Activated B cell treated with CpG ODN at 0.5 μM for 24 hours (primary cell): ENCODE measurements at places on chromosomes 3 and 15.

DNA sequence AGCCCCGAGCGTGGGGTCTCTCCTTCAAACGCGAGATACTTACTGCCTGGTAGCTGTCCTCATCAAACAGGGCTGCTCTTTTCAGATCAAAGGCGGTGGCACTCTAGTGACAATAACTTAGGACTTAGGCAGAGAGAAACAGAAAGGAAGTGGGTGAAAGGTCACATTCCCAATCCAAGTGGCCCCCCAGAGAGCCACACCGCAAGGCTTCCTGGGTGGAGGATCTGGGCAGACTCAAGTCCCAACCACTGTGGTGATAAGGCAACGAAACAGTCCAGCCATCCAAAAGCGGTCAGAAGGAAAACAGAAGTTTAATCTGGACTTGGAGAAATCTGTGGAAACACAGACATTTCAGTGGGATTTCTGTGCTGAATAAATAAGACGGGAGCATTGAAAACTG is 227.2 kb downstream of the ADAMTS17 start:
- H3K27ac ChIP-seq = no peak overlapping the region
- no peak overlapping the region for H3K4me3 ChIP-seq
- peaks cover 12% of the 10 kb centered on the region for H3K27me3 ChIP-seq
- H3K4me1 ChIP-seq = no peaks in the 10 kb centered on the region
- no peaks in the 10 kb centered on the region for H3K36me3 ChIP-seq

- DNase-seq = peak; percentile 53
- peak overlapping the region; percentile 80 for H3K4me3 ChIP-seq
- peak overlapping the region; percentile 86 for H3K27ac ChIP-seq
Measured at GRCh38 chr15:63599401-63600000, 2.3 kb downstream of the FBXL22 start.

- H3K4me1 ChIP-seq = peaks cover 60% of the 10 kb centered on the region
- no peaks in the 10 kb centered on the region for H3K27me3 ChIP-seq
- no peak for DNase-seq
- H3K27ac ChIP-seq = peak overlapping the region; percentile 87
- peaks cover 14% of the 10 kb centered on the region for H3K36me3 ChIP-seq
- H3K4me3 ChIP-seq = peak overlapping the region; percentile 85
Measured at GRCh38 chr3:36923523-36923943, 21.3 kb downstream of the TRANK1 start.

DNA sequence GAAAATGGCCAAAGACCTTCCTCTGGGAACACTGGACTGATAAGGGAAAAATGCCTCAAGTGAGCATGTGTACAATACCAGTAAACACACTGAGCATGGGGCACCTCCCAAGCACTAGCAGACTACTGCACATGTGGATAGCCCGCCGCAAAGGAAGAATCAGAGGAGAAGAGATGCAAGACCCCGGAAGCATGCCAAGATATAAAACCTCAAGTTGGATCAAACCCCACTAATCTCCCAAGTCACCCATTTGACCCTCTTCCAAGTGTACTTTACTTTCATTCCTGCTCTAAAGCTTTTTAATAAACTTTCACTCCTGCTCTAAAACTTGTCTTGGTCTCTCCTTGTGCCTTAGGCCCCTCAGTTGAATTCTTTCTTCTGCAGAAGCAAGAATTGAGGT is 121.1 kb upstream of the PLAAT1 start:
- no peak overlapping the region for H3K4me3 ChIP-seq
- H3K27me3 ChIP-seq = no peaks in the 10 kb centered on the region
- H3K27ac ChIP-seq = no peak overlapping the region

GRCh38 chr15:56725386-56725785 is 7.9 kb downstream of the ZNF280D start:
- DNase-seq = no peak
- H3K36me3 ChIP-seq = peaks cover 21% of the 10 kb centered on the region
- no peaks in the 10 kb centered on the region for H3K27me3 ChIP-seq
- H3K4me3 ChIP-seq = no peak overlapping the region
- H3K4me1 ChIP-seq = peaks cover 59% of the 10 kb centered on the region

GRCh38 chr3:10557250-10557649 is 51.9 kb upstream of the ATP2B2 start:
- no peak for DNase-seq
- H3K4me3 ChIP-seq = no peak overlapping the region
- peaks cover 22% of the 10 kb centered on the region for H3K27me3 ChIP-seq
- H3K4me1 ChIP-seq = peaks cover 4% of the 10 kb centered on the region

- no peak overlapping the region for H3K27ac ChIP-seq
- no peak overlapping the region for H3K4me3 ChIP-seq
- H3K27me3 ChIP-seq = no peaks in the 10 kb centered on the region
- DNase-seq = no peak
- H3K36me3 ChIP-seq = no peaks in the 10 kb centered on the region
Measured at GRCh38 chr3:69309814-69310213, 76.1 kb downstream of the FRMD4B start.

GRCh38 chr3:149968216-149968615 is 2.5 kb downstream of the PFN2 start:
- no peak overlapping the region for H3K27ac ChIP-seq
- peaks cover 27% of the 10 kb centered on the region for H3K4me1 ChIP-seq
- H3K4me3 ChIP-seq = no peak overlapping the region

DNA sequence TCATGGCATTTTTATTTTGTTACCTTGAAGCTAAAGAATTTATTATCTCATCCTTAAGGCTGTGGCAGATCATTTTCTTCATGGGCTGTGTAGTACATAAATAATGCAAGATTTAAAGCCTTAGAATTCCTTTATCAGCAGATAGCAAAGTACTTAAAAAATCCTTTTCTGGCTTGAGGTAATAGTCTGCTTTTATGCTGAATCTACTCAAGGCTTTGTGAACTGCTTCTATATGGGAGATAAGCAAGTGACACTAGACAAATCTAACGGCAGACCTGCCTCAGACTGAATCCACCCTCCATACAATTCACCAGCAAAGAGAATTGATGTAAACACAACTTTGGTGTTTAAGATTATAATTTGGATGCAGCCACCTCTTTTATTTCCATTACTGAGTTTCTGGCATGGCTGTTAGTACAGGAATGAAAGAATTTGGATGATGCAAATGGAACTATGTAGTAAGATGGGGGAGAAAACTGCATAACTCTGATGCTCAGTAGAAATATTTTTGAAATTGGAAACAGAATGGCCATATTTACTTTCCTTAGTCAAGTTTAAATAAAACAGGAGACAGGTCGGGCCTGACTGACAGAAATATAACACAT is 1121.5 kb downstream of the NAALADL2 start:
- no peak overlapping the region for H3K4me3 ChIP-seq
- no peaks in the 10 kb centered on the region for H3K36me3 ChIP-seq
- H3K4me1 ChIP-seq = no peaks in the 10 kb centered on the region
- no peak overlapping the region for H3K27ac ChIP-seq

DNA sequence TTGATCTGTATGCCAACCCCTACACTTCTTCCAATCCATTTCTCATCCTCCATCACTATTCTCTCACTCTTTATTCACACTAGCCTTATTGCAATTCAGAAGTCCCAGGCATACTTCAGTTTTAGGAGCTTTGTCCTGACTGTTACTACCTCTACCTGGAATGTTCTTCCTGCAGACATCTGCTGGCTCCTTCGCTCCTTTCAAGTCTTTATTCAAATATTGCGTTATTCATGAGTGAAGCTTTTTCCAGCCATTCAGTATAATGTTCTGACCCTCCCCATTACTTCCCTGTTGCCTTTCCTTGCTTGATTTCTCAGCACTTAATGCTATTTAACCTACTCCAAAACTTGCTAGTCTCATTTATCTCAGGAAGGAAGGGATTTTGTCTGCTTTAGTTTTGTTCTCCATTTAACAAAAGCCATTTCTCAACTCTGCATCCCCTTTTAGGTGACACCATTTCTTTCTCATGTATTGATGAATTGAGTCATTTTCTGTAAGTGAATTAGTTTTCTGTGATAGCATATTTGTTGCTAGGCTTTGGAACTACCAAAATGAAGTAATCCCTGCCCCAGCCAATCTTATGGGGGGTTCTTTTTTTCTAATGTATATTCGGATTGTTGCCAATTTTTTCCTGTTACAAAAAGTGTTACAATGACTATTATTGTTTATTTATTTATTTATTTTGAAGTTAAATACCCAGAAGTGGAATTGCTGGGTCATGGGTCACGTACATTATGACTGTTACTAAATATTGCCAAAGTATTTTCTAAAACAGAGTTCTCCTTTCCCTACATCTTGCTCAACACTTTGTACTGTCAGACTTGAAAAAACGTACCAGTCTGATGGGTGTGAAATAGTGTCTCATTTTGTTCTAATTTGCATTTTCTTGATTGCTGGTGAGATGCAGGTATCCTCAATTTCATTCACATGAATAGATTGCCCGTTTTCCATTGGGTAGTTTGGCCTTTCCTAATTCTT is 9.4 kb downstream of the ATP11B start:
- H3K4me3 ChIP-seq = no peak overlapping the region
- H3K27ac ChIP-seq = no peak overlapping the region
- peaks cover 33% of the 10 kb centered on the region for H3K4me1 ChIP-seq

DNA sequence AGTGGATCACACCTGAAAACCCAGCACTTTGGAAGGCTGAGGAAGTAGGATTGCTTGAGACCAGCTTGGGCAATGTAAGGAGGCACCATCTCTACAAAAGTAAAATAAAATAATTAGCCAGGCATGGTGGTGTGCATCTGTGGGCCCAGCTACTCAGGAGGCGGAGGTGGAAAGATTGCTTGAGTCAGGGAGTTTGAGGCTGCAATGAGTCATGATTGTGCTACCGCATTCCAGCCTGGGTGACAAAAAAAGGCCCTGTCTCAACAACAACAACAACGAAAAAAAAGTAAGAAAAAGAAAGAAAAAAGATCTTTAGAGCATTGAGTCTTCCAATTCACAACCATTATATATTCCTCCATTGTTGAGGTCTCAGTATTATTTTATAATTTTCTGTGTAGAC is 192.4 kb upstream of the DPH6 start:
- peaks cover 3% of the 10 kb centered on the region for H3K27me3 ChIP-seq
- no peak overlapping the region for H3K27ac ChIP-seq
- no peak for DNase-seq
- H3K4me1 ChIP-seq = no peaks in the 10 kb centered on the region
- no peak overlapping the region for H3K4me3 ChIP-seq

- H3K36me3 ChIP-seq = no peaks in the 10 kb centered on the region
- no peak overlapping the region for H3K4me3 ChIP-seq
- no peak for DNase-seq
- H3K4me1 ChIP-seq = no peaks in the 10 kb centered on the region
- H3K27me3 ChIP-seq = no peaks in the 10 kb centered on the region
Measured at GRCh38 chr3:21259896-21260295, 491.1 kb downstream of the ZNF385D start.

DNA sequence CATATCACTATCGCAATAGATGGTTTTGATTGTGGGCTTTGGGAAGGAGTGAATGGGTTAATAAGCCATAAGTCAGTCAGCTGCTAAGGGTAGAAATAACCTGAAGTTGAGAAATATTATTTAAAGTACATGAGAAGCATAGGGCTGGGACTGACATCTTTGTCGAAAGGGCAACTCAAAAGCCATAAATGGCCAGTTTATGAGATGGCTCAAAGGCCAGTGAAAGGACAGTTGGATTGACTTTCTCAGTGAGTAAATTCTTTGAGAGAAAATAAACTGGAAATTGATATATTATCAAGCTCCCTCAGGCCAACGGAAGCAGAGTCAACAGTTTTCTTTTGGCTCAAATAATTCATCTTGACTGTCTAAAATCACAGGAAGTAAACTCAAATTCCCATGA is 419.8 kb downstream of the NSUN3 start:
- DNase-seq = no peak
- H3K27ac ChIP-seq = no peak overlapping the region
- H3K36me3 ChIP-seq = no peaks in the 10 kb centered on the region
- no peaks in the 10 kb centered on the region for H3K4me1 ChIP-seq

- no peak overlapping the region for H3K27ac ChIP-seq
- no peaks in the 10 kb centered on the region for H3K27me3 ChIP-seq
- H3K4me3 ChIP-seq = no peak overlapping the region
- no peaks in the 10 kb centered on the region for H3K36me3 ChIP-seq
- H3K4me1 ChIP-seq = no peaks in the 10 kb centered on the region
Measured at GRCh38 chr3:89046661-89047060, 60.8 kb upstream of the EPHA3 start.

GRCh38 chr3:192840143-192840836 is 77.4 kb downstream of the MB21D2 start:
- DNase-seq = no peak
- no peak overlapping the region for H3K4me3 ChIP-seq

- DNase-seq = no peak
- no peaks in the 10 kb centered on the region for H3K27me3 ChIP-seq
- no peaks in the 10 kb centered on the region for H3K36me3 ChIP-seq
- H3K27ac ChIP-seq = no peak overlapping the region
Measured at GRCh38 chr3:174675406-174675805, 183.7 kb upstream of the NAALADL2 start.

DNA sequence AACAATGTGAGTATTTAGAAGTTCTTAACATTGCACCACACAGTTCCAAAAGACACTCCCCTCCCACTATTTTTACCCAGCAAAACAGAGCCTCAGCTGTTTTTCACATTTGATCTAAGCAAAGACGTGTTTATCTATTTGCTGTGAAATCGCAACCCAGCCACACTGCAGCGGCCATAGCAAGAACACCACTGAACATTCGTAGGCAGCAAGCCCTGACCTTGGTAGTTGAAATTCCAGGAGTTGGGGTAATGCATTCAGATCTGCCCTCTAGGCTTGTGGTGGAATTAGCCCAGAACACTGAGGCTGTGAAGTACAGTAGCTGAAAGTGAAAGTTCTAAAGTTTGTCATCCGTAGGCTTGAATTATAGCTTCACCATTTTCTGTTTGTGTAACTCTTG is 17.1 kb upstream of the SLC24A5 start:
- H3K27me3 ChIP-seq = peaks cover 11% of the 10 kb centered on the region
- H3K27ac ChIP-seq = no peak overlapping the region
- H3K4me1 ChIP-seq = no peaks in the 10 kb centered on the region
- no peak overlapping the region for H3K4me3 ChIP-seq
- DNase-seq = no peak

DNA sequence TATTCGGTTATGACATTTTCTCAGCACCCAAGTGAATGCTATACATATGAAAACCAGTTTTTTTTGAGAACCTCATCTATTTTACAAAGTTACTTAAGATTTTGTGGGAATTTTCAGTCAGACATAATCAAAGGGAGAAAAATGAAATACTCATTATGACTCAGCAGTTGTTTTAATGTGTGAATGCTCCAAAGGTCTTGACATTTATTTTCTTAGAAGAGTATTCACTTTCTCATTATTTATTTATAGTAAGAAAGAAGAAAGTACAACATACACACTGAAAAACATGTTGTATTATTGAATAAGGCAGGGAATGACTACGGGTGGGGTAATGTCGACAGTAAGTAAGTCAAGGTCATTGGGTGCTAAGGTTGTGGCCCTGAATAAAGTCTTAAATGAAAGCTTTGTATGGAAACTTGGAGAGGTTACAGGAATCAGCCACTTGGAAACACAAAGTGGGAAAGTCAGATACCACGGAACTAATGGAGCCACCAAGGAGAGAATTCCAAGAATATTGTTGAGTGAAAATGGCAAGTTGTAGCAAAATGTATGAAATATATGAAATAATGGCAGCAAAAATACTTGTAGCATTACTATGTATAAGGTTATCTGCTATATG is 844.5 kb downstream of the TBL1XR1 start:
- no peaks in the 10 kb centered on the region for H3K27me3 ChIP-seq
- H3K4me3 ChIP-seq = no peak overlapping the region
- no peaks in the 10 kb centered on the region for H3K36me3 ChIP-seq
